ENCODE measurements at places on chromosomes 3 and 15.
A peak's percentile ranks its signal among the peaks of the same experiment; 100 is the strongest.

DNA sequence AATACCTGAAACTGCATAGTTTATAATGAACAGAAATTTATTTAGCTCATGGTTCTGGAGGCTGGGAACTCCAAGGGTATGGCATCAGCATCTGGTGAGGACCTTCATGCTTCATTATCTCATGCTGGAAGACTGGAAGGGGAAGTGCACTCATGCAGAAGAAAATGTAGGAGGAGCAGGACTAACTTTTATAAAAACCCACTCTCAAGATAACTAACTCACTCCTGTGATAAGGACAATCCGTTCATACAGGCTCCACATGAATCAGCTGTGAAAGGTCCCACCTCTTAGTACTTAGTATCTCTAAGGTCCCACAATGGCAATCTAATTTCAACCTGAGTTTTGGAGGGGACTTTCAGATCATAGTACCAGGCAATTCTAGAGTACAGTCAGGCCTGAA, 33.6 kb upstream of the APH1B start:
- no peak for DNase-seq

DNA sequence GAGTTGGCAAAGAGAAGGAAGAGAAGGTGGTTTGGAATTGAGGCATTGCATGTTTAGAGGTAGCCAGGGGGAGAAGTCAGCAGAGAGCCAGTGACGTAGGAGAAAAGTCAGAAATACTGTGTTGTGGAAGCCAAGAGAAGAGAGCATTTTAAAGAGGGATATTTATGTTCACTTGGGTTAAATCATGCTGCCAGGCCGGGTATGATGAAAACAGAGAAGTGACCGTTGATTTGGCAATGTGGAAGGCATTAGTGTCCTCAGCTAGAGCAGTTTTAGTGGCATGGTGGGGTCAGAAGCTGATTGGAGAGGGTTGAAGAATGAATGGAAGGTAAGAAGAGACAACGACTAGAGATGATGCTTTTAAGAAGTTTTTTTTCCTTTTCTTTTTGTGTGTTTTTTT, 24.5 kb downstream of the RASA2 start:
- DNase-seq, result no peak

DNA sequence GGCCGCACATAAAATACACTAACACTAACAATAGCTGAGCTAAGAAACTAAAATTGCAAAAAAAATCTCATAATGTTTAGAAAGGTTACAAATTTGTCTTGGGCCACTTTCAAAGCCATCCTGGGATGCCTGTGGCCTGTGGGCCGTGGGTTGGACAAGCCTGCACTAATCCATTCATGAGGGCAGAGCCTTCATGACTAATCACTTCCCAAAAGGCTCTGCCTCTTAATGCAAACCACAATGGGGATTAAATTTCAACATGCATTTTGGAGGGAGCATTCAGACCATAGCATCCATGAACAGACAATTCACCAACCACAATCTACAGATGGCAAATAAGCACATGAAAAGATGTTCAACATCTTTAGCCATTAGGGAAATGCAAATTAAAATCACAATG, 128.2 kb downstream of the SUCLG2 start:
- DNase-seq, result no peak

DNA sequence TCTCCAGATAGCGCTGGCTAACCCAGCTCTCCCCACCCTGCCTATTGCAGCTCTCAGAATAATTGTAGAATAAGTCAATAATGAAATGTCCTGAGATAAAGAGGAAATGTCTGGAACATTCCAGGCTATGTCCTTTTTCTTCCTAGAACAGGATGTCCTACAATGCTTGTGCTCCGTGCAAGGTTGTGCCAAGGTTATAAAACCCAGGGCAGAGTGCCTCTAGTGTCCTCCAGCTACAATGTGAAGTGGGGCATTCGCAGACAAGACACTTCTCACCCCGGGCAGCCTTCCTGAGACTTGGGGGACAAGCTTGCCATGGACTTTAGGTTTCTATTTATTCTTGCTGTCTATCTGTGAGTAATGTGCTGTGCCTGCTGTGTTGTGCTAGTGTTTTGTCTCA, 900.6 kb downstream of the TUSC7 start:
- DNase-seq, result no peak

- DNase-seq, result no peak
Measured at GRCh38 chr3:113712129-113712528, 15.7 kb upstream of the USF3 start.

DNA sequence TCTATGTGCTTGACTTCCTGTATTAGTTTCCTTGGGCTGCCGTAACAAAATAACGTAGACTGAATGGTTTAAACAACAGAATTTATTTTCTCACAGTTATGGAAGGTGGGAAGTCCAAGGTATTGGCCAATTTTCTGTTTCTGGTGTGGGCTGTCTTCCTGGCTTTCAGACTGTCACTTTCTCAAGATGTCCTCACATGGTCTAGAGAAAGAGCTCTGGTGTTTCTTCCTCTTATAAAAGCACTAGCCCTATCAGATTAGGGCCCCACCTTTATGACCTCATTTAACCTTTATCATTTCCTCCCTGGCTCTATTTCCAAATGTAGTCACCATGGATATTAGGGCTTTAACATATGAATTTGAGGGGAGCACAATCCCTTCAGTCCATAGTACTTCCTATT, 54.6 kb downstream of the SPRED1 start:
- no peak for DNase-seq

DNA sequence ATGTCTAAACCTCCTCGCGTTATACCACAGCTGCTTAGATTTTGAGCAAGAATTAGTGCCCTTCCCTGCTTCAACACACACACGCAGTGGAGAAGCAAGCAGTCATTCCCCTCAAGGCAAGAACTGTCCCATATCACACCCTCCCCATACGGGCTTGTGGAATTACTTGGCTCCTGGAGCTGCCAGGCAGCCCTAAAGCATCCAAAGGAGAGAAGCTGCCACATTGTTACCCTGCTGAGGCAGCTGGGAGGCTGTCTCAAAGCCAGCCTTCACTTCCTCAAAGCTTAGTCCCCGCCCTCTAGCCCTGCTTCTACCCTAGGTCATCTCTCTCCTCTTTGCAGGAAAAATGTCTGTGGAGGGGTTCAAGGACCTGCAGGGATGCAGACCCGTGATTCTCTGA, 153.4 kb downstream of the RORA start:
- DNase-seq, result no peak

GRCh38 chr3:123642182-123642956, 57.5 kb upstream of the HACD2 start:
- DNase-seq, result peak; percentile 90

GRCh38 chr3:72974956-72975355, 21.7 kb upstream of the PPP4R2 start:
- DNase-seq, result no peak

GRCh38 chr3:111112913-111113312, 41.3 kb downstream of the NECTIN3 start:
- DNase-seq, result no peak

Data from T47D (cell line).